ENCODE measurements at places on chromosomes 1 and 21.

DNA sequence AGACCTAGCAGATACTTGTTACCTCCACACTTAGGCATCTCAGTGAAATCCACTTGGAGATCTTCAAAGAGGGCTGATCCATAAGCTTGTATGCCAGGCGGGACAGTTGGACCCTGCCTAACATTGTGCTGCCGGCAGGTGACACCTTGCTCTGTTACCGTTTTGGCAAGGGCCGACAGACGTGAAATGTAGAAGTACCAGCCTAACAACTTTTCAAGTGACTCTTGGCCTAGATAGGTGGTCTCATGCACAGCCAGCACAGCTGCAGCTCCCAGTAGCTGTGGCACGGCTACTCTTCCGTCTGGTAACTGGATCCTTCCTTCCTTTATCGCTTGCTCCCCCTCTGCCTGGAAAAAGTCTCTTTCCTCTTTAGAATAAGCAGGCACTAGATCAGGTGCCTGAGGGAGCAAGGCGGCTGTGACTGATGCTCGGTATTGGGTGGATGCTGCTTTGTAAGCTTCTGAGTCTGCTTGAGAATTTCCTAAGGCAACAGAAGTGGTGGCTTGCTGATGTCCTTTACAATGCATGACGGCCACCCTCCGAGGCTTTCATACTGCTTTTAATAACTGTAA lies 713.5 kb downstream of the AMY1C start:
- DNase-seq: no peak

- no peak for DNase-seq
These were observed 18.6 kb downstream of the CD247 start for GRCh38 chr1:167499664-167500101.

GRCh38 chr1:54967372-54967771 lies 13.1 kb upstream of the TMEM61 start:
- DNase-seq: no peak

DNA sequence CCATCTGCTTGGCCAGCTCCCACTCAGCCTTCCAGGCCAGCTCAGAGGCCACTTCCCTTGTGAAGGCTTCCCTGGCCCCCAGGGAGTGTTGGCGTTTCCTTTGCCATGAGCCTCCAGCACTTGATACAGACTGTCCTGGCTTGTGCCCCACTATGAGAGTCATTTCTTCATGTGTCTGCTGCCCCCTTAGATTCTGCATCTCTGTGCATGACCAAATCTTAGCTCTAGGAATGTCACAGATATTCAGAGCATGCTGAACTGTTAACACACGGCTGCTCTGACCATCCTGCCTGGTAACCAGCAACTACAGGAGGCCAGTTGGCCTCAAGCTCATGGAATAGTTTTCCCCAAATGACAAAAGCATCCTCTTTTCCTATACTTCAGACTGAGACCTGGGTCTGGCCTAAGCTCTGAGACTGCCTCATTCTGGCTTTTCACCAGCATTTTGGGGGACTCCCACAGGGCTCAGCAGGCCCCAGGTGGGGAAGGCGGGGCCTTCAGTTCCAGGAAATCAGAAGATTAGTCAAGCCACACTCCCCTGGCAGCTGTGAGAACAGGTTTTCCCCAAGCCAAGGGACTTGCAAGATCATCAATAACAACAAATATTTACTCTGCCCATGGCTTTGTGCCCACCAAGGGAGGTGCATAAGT lies 182.6 kb upstream of the EDN2 start:
- DNase-seq: no peak

GRCh38 chr1:99004861-99005442 lies at the start of gene PLPPR5:
Gene PLPPR5 (minus strand): TSS chr1:99004861. CDS start chr1:99004671, 190 bp downstream.
- no peak for DNase-seq

DNA sequence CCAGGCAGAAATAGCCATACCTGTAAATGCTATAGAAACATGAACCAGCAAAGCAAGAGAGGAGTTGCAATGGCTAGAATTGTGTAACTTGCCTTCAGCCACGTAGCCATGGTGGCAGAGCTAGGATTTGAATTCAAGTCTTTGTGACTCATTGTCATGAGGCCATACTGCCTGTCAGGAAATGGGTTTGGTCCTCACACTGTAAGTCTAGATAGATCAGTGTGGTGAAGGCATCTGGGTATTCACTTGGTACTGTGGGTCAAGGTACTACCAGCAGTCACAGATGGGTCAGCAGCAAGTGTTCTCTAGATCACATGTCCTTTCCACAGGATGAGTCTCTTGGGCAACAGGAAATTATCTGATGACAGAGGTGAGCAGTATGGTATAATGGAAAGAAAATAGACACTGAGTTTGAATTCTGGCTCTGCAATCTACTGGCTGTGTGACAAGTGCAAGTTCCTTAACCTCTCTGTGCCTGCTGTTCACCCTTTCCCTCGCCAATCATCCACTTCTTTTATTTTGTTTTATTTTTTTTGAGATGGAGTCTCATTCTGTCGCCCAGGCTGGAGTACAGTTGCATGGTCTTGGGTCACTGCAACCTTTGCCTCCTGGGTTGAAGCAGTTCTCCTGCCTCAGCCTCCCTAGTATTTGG lies 36.9 kb downstream of the FGGY start:
- no peak for DNase-seq

DNA sequence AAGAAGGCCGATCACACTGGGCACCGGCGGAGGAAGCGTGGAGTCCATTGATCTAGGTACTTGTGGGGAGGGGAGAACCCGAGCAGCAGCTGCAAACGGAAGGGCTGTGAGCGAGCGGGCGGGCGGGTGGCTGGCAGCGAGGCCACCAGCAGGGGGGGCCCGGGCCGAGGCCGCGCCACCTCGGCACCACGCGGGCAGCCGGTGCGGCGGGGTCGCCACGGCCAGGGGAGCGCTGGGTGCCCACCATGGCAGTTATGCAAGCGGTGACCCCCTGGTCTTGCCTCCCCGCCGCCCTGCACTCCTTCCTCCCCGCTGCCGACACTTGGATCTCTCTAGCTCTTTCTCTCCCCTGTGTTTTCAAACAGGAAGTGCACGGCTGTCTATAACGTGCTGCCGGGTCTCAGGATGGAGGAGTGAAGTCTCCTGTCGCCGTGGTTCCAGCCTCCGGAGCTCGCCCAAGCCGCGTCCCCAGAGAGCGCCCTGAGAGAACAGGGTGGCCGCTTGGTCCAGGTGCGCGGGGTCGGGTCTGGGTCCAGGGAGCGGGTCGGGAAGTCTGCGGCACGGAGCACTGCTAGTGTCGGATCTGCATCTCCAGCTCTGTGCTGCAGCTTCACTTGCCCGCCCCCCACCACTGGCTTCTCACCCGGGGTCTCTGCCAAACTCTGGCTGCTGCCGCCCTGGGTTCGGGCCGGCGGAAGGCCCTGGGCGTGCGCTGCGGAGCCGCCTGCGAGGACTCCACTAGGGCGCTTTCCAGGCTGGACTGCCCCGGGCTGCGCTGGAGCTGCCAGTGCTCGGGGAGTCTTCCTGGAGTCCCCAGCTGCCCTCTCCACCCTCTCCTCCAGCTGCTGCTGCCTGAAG lies 22.7 kb downstream of the LRRC8D start:
- DNase-seq: no peak

DNA sequence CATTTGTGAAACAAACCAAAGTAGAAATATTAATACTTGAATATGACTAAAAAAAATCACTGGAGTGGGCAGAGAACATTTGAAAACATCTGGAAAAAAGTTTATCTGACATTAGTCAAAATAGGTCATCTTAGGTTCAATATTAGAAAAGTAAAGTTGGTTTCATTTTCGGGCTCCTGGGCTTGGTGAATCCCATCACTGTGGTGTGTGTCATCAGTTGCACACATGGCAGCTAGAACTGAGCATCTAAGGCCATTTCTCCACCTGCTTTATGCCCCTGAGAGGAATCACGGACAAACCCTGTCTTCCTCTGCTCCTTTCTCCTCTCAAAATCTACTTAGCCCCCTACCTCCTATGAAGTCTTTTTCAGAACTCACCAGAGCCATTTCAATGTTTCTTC lies 5.4 kb downstream of the HSD11B1 start:
- DNase-seq: no peak

- DNase-seq: no peak
These were observed 7.0 kb downstream of the SPAG17 start for GRCh38 chr1:118177998-118178397.

DNA sequence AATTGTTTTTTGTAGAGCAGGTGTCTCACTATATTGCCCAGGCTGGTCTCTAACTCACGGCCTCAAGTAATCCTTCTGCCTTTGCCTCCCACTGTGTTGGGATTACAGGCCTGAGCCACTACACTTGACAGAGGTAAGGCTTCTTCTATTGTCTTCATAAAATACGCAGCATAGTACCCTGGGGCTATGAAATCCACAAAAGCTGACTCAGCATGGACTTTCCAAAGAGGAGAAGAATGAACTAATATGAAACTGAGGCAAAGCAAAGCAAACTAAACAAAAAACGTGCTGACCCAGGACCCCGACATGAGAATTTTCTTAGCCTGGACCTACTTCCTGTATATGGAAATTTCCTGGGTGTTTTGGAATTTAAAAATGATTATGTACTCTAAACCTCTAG lies 18.5 kb upstream of the ATP13A2 start:
- DNase-seq: no peak

DNA sequence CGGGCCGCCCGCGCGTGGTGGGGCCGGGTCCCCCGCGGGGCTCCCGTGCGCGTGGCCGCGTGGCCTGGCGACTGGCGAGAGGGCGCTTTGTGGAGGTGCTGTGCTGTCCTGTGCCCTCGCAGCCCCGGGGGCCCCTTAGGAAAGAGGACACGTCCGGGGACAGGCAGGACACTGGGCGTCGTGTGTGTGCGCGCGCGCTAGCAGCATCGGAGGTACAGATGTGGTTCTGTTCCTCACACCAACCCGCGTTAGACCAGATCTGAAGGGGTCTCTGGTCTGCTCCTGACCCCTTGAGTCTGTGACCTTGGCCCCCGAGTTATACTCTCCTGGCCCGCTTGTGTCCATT lies 489 bp downstream of the ACTN2 start:
- DNase-seq: no peak

DNA sequence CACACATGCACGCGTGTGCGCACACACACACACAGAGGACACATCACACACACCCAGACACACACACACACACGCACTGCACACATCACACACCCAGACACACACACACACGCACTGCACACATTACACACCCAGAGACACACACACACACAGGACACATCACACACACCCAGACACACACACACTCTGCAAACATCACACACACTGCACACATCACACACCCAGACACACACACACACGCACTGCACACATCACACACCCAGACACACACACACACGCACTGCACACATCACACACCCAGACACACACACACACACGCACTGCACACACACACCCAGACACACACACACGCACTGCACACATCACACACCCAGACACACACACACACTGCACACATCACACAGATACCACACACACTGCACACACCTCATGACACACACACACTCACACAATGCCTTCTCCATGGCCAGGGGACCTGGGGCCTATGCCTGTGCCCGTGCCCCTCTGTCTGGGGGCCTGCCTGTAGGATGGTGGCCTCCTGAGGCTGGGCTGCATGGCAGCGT lies 24.4 kb downstream of the CRYAA start:
- DNase-seq: no peak

- no peak for DNase-seq
These were observed 501.6 kb downstream of the NPHP4 start for GRCh38 chr1:5490635-5491034.

GRCh38 chr1:19869929-19870328 lies 12.3 kb upstream of the OTUD3 start:
- no peak for DNase-seq

DNA sequence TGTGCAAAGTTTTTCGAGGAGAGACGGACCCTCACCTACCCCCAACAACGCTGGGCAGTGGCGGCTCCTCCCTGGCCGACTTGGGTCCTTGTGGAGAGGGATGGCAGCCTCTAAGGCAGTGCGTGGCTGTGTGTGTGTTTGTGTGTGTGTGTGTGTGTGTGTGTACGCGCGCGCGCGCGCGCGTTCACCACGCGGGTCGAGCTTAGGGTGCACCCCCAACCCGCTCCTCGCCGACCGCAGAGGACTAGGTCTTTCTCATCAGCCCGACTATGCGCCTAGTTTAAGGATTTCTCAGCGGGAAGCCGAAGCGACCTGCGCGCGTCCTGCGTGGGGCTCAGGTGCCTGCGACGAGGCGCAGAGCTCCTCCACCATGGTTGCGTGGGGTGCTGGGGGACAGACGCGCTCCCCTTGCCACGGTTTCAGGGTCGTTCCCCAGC lies 940 bp downstream of the SOX13 start:
- no peak for DNase-seq

DNA sequence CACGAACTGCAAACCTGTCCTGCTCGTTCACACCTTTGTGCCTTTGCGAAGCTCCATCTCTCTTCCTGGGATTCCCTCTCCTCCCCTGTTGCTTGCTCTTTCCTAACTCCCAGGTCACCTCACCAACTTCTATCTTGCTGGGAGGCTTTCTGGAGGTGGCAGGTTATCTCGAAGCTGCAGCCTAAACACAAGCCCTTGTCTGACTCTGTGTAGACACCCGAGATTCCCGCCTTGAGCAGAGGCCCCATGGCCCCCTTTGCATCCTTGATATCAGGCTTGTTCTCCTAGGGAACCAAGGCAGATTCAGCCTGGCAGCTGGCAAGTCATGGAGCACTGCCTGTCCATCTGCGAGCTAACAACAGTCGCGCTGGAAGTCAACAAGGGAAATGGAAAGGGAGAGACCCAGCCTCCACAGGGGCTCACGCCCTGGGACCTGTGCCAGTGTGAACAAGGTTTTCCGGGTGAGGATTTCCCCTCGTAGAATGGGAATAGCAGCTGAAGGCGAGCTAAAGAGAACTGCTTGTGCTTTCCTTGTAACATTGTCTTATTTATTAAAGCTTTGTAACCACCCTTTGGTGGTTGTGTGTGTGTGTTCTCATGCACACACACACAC lies 109.5 kb upstream of the JUN start:
- DNase-seq: no peak

DNA sequence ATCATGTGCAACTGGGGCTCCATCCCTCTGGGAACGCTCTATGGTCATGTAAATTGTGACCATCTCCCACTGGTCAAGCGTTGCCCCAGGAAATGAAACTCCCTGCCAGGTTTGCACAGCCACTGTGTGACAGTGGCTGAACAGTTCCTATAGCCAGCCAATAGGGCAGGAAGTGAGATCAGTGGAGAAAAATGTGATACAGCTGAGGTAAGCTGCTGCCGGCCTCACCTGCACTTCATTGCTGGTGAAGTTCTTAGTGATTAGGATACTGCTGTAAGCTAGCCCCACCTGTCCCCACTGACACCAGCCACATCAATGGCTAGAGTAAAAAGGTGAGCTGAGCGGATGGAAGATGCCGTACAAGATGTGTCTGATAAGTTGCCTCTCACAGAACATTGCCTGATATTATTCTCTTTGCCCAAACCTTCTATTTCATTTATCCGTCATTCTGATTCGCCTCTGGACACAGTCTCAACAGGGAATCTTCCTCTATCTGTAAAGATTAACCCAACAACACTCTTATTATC lies 38.4 kb upstream of the CDC42BPA start:
- no peak for DNase-seq

DNA sequence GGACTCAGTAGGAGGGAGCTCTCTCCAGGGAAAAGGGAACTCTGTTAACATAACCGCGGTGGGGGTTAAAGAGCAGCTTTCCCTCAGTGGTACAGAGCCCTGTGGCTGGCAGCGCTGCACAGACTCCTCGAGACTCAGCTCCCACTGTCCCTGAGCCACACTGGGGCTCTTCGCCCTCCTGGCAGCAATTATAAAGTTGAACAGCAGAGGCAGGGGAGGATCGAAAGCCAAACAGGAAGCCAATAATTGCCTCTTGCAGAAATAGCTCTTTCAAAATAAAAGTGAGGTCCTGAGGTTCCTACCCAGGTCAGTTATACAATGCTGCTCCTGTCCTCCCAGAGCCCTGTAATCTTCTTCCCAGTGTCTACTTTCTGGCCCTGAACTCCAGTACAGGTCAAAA lies 77.0 kb downstream of the FAM78B start:
- no peak for DNase-seq

Data from SIG-M5 (cell line).